ENCODE measurements at places on chromosomes 12 and 14.

GRCh38 chr12:63319936-63320633 lies 169.1 kb upstream of the AVPR1A start:
- DNase-seq, result no peak

- no peak for DNase-seq
Observed at GRCh38 chr14:74218462-74218861, 20.8 kb upstream of the VSX2 start.

- DNase-seq, result no peak
Observed at GRCh38 chr14:63487724-63488123, 55.5 kb downstream of the PPP2R5E start.

DNA sequence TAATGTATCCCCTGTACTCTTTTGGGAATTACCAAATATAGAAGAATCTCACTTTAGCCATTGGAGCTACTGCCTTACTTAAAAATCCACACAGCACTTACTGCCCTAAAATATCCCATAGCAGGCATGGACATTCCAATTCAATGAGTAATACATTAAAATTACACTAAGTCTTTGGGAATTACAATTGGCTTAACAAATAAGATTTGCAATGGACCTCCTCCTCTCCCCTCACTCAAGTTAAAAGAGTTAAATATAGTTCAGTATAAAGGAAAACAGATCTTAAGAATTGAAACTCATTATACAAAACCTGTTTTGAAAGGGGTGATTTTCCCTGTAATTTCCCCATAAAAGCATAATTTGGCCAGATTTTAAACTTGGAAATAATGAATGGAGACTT lies 477.1 kb downstream of the SLC16A7 start:
- DNase-seq, result peak; percentile 36

GRCh38 chr14:96671218-96671617 lies 126.0 kb upstream of the VRK1 start:
- no peak for DNase-seq
